Activated naive CD8-positive, alpha-beta T cell treated with anti-CD3 and anti-CD28 coated beads for 36 hours (primary cell): ENCODE measurements at places on chromosomes 7 and 10.

- DNase-seq: no peak
These were observed 8.7 kb upstream of the LIPM start for GRCh38 chr10:88793712-88794299.

GRCh38 chr7:35565927-35566326 lies 129.0 kb downstream of the HERPUD2 start:
- DNase-seq: no peak

- no peak for DNase-seq
These were observed 1.7 kb downstream of the AKR1C4 start for GRCh38 chr10:5198386-5198785.

- DNase-seq: no peak
These were observed 620.6 kb upstream of the ANKRD30A start for GRCh38 chr10:36504758-36505157.

DNA sequence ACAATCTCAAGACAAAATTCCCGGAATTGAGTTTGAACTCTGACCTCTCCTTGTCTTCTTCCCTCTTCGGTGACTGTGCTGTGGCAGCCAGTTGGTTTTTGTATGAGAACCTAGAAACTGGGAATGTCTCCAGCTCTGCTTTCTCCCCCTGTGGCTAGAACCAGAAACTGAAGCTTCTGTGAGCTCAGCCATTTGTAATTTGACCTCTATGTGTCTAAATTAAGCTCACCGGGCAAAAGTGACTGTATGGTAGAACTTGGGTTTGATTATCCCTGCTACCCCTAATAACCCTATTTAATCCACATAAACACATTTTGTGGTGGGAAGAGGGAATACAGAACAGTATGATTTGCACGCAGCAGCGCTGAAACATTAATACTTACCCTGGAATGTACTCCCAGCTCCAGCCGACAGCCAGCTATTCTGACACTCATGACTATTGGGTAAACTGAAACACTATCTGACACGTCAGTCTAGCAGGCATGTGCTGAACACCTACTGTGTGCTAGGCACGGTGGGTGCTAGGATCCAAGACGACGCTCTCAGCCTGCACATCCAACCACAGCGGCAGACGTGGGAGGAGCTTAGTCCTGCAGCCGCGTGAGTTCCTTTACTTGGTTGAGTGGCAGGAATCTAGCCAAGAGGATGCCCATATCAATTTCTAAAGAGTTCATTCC lies 324.8 kb downstream of the SFMBT2 start:
- DNase-seq: no peak

- DNase-seq: peak; percentile 31
These were observed 47.8 kb downstream of the CPEB3 start for GRCh38 chr10:92242910-92243671.

DNA sequence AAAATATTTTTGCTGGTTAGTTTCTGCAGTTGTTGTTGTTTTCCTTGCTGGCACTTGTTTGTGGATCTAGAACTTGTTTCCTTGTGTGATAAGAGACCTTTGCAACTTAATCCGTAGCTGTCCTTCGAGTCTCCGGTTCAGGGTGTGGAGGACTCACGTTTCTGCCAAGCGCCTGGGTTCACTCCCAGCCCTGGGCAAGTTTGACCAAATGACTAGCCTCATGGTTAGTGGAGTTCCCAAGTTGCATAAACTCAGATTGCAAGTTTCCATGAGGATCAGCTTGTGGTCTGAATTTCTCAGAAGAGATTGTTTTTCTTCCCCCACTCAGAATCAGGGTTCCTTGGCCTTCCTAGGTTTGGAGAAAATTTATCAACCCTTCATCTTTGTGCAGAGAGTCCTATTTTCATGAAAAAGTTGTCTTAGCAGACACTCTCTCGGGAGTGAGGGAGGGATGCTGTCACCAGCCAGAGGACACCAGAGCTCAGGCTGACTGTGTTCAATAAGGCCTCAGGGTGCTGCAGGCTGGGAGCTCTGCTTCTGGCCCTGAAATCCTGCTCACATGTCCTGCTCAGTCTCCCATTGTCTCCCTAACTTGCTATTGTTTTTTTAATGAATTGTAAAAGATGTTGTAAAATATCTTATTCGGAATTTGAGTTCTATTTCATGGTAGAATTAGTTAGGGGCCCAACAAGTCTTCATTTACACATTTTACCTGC lies 377.7 kb upstream of the KLF6 start:
- no peak for DNase-seq

GRCh38 chr7:6654842-6655610 lies 17.9 kb downstream of the ZNF316 start:
- no peak for DNase-seq

GRCh38 chr10:124524991-124525653 lies 63.5 kb downstream of the LHPP start:
- DNase-seq: no peak

DNA sequence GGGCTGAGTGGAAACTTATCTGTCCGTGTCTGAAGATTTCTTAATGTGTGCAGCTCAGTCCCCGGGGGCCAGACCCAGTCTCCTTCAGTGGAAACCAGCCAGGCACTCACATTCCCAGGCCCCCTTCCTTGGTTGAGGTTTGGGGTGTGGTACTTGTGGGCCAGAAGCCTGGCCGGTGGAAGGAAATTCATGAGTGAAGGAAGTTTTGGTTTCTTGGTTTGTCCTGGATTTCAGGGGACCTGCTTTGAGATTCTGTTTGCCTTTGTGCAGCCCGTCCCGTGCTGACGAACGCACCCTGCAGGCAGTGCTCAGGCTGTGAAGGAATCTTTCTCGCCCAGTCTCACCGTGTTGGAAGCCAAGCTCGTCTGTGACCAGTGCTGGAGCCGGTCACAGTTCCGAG lies 2.9 kb downstream of the INPP5A start:
- DNase-seq: no peak

- no peak for DNase-seq
These were observed 41.9 kb downstream of the RNLS start for GRCh38 chr10:88541116-88541626.

DNA sequence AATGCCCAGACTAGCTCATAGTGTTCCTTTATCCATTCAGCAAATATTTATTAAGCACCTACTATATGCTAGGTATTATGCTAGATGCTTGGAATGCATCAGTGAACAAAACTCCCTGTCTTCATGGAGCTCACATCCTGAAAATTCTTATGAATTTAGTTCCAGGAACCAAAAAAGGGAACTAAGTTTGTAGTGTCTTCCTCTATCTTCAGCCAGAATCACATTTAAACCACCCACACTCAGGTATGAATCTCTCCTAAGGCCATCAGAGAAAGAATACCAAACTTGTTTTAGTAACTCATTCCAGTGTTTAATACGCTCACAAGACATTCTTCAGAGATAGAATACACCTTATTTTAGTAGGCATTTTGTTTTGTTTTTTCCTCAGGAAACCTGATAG lies 10.1 kb upstream of the EGR2 start:
- no peak for DNase-seq

- no peak for DNase-seq
These were observed 78.3 kb upstream of the NRP1 start for GRCh38 chr10:33412653-33413361.

DNA sequence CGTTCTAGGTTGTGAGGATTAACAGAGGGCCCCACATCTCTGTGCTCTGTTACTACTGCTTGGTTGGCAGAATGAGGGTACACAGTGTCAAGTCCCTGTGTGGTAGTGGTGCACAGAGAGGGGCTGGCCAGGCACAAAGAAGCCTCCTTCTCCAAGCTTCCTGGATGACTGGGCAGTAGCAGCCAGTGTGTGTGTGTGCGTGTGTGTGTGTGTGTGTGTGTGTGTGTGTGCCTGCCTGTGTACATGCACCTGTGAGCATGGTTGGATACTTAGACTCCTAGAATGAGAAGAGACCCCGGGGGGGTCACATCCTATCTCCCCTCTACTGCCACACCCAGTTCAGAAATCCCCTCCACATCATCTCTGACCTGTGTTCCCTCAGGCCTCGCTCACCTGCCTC lies 146.7 kb upstream of the UNC5B start:
- DNase-seq: no peak

DNA sequence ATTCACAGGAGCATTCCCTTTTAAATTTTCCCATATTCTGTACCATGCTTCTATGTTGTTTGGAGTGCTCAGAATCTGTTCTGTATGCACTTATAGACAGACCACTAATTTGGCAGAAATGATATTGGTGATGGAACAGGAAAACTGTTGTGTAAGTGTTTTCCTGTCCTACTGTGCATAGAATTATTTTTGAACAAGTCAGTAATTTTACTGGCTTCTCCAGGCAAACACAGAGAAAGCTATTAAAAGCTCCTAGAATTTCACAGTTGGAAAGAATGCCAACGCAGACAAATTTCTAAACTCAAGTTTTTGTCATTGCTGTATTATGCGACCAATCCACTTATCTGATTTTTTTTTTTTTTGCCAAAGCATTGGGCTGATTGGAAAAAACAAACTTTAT lies 55.7 kb downstream of the ANKMY2 start:
- no peak for DNase-seq

DNA sequence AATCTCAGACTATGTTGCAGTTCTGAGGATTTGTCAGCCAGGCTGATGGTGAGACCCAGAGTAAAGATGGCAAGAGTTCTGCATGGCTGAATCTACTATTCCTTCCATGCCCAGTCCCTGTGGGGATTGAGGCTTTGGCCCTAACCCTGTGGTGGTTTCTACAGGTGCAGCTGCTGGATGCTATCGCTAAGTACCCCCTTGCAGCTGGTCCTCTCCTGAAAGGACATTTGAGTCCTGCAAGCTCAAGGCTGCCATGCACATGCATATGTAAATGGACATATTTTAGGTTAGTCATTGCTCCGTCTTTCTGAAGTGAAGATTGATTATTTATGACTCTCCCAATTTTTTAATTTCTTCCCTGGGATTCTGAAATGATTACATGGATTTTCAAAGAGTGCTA lies 1122.2 kb upstream of the CELF2 start:
- DNase-seq: no peak

DNA sequence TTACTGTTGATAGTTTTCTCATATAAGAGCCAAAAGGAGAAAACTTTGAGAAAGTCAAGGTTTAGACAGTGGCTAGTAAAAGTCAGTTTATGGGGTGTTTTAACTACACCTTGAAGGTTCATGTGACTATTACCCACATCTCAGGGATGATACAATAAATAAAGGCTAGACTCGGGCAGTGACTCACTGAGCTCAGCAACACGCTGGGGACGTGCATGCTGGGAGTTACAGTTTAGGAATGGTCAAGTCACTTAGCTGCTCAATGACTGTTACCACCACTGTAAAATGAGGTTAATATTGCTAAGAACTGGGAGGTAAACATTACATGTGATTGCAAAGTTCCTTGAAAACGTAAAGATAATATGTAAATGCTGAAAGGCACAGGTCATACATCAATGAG lies 1254.4 kb upstream of the PHF14 start:
- no peak for DNase-seq

DNA sequence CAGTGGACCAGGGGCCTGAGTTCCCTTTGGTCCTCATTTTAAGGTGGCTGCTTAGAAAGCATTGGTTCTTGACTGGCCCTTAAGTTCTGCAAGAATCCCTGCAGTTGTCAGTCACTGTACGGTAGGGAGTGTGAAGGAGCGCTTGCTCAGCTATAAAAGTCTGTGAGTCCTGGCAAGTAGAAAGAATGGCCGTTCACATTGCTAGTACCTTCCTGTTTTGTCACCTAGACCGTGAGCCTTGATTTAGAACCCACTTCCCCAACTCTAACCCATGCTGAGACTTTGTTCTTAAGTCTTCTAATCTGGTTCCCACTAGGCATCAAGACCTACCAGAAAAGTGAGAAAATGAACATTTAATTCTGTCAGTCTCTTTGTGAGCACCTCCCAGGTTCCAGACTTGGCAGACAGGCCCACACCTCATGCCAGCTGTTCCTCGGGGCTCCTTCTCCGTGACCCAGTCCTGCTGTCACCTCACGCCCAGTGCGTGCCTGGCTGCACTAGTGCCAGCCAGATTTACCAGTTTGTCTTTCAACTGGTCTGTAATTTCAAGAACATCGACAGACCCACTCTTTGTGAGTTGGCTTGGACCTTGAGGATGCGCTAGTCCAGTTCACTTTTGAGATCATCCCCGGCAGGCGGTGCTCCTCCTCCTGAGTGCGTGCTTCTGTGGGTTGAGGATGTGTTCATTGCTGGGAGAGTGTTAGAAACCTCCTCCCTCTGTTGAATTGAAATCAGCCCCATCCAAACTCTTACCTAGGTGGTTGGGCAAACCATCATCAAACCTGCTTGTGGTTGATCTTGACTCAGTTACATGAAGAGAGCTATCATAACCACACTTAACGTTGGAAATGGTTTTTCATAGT lies 78.5 kb downstream of the SHH start:
- peak; percentile 38 for DNase-seq

DNA sequence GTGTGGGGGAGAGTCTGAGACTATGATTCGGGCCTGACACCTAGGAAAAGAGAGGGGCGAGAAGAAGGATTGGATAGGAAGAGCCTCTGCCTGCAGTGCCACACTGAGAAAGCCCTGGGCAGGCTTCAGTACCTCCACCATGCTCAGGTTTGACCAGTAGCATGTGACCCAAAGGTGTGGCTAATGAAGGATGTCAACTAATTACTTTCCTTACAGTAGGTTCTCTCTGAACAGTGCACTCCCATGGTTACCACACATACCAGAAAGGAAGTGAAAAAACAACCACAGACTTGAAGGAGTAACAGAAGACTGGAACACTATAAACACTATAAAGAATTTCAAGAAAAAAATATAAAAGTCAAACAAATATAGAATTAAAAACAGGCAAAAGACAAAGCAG lies 46.2 kb downstream of the SEM1 start:
- no peak for DNase-seq

- no peak for DNase-seq
These were observed 396.6 kb upstream of the GALNT17 start for GRCh38 chr7:70735313-70735712.

DNA sequence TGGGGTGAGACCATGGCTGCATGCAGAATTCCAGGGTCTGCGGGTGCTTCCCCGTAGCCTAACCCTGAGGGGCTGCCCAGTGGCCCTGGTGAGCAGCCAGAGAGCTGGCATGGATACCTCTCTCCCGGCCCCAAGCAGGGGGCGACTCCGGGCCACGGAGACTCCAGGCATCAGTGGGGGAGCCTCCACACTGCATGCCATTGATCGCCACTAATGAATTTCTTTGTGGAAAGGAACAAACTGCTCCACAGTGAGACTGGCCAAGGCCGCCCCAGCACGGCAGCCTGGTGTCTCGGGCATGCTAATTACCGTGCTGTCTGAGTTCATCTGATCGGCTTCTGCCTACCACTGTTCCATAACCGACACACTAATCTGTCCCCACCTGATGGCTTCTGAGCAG lies 184.4 kb downstream of the GRID1 start:
- DNase-seq: no peak

DNA sequence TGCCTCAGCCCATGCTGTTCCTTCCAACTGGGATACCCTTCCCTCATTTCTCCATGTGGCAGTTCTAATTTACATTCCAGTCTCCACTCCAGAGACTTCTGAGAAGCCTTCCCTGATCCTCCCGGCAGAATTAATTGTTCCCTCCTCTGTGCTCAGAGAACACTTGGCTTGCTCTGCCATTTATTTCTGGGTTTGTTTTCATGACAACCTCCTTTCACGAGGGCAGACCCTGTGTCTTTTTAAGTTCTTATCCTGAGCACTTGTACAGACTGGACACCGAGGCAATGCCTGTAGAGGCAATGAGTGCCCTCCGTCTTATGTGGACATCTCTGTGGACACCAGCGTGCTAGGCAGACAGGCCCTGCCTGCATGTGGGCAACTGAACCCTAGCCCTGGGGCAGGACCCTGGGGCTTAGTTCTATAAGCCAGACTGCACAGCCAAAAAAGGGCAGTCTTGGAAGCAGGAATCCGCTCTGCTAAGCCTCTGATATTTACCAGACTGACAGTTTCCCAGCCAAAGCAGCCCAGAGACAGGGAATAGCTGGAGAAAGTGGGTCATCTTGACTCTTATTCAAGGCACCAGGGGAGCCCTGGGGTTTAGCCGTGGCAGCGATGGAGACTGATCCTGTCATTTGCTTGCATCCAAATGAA lies 474.0 kb downstream of the RPS24 start:
- DNase-seq: no peak
